Muscle of leg (tissue), 16 donors: ENCODE measurements at places on chromosomes 4 and X.
A peak's percentile ranks its signal among the peaks of the same experiment; 100 is the strongest.

DNA sequence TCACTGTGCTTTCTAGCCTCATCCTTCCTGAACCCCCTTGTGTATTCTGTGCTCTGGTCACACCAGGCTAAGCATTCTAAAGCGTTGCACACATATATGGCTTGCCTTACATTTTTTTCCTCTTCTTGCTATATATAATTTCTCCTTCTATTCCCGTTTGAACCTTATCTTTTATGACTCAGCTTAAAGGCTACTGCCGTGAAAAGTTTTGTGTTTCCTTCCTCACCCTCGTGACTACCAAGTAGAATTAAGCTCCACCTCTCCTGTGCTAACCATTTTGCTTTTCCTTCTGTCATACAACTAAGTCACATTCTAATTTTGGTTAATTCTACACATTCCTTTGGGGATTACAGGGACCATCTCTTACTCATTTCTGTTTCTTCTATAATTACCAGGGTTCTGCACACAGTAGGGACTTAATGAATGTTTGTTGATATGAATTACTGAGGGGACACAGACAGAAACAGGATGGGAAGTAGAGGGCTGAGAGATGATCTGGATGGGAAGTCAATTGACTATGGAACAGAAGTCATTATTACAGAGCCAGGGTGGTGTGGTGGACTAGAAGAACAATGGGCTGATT, 67.1 kb downstream of the DOCK11 start:
- peaks cover 8% of the 10 kb centered on the region for H3K27me3 ChIP-seq
- no peak for DNase-seq
- H3K36me3 ChIP-seq = peaks cover 3% of the 10 kb centered on the region
- no peaks in the 10 kb centered on the region for H3K4me1 ChIP-seq

- no peaks in the 10 kb centered on the region for H3K36me3 ChIP-seq
- no peaks in the 10 kb centered on the region for H3K4me1 ChIP-seq
- peaks cover 5% of the 10 kb centered on the region for H3K27me3 ChIP-seq
- no peak for DNase-seq
- no peak overlapping the region for H3K27ac ChIP-seq
- H3K4me3 ChIP-seq = no peak overlapping the region
Observed at GRCh38 chrX:22247169-22247568, 25.5 kb upstream of the CBLL2 start.

- no peak overlapping the region for H3K27ac ChIP-seq
- no peaks in the 10 kb centered on the region for H3K4me1 ChIP-seq
- no peak for DNase-seq
- H3K36me3 ChIP-seq = no peaks in the 10 kb centered on the region
Observed at GRCh38 chrX:123822965-123823364, 36.9 kb upstream of the XIAP start.

GRCh38 chrX:43573441-43574015, 82.6 kb upstream of the MAOA start:
- no peaks in the 10 kb centered on the region for H3K36me3 ChIP-seq
- no peaks in the 10 kb centered on the region for H3K4me1 ChIP-seq
- no peak overlapping the region for H3K4me3 ChIP-seq
- no peaks in the 10 kb centered on the region for H3K27me3 ChIP-seq
- DNase-seq = no peak

DNA sequence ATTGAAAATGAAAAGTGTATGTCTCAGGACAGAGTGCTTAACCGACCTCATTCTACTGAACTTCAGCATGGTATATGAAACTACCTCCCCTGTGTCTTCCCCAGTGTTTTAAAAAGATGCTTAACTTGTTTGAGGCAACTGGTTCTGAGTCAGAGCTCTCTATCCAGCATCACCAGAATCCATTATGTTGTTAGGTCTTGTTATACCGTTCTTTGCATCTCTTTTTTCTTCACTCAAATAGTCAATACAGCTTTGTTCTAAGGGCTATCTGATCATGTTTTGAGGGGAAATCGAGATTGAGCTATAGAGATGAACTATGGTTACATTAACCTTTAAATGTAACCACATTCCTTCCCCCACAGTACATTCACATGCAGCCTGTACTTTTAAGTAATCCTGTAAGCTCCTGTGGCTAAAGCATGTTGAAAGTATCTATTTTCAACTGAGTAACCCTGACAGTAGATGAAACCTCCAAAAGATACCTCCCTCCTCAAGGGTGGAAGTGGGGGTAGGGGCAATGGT, 514.4 kb downstream of the RPA4 start:
- no peak overlapping the region for H3K27ac ChIP-seq
- DNase-seq = no peak
- H3K4me1 ChIP-seq = no peaks in the 10 kb centered on the region
- no peak overlapping the region for H3K4me3 ChIP-seq
- H3K27me3 ChIP-seq = no peaks in the 10 kb centered on the region
- no peaks in the 10 kb centered on the region for H3K36me3 ChIP-seq

GRCh38 chr4:123430031-123430430, 33.4 kb downstream of the SPRY1 start:
- H3K27me3 ChIP-seq = no peaks in the 10 kb centered on the region
- H3K36me3 ChIP-seq = no peaks in the 10 kb centered on the region
- no peak overlapping the region for H3K27ac ChIP-seq
- no peak overlapping the region for H3K4me3 ChIP-seq
- no peaks in the 10 kb centered on the region for H3K4me1 ChIP-seq
- DNase-seq = no peak

DNA sequence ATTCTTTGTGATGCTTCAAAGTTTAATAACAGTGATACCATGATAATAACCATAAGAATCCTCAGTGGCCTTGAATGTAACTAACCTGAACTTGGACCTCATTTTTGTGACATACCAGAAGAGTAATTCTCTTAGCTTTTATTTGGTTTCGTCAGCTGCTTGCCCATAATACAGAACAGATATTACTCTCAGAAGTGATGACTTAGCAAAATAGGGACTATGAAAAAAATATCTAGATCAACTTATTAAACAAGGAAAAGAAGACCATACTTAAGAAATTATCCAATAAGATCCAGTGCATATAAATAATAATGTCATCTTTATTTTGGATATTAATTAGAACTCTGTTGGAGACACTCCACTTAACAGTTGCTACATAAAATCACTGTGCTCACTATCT, 236.9 kb upstream of the GPC4 start:
- H3K36me3 ChIP-seq = no peaks in the 10 kb centered on the region
- peaks cover 4% of the 10 kb centered on the region for H3K4me1 ChIP-seq
- DNase-seq = no peak
- no peak overlapping the region for H3K4me3 ChIP-seq
- no peak overlapping the region for H3K27ac ChIP-seq
- H3K27me3 ChIP-seq = peaks cover 7% of the 10 kb centered on the region

DNA sequence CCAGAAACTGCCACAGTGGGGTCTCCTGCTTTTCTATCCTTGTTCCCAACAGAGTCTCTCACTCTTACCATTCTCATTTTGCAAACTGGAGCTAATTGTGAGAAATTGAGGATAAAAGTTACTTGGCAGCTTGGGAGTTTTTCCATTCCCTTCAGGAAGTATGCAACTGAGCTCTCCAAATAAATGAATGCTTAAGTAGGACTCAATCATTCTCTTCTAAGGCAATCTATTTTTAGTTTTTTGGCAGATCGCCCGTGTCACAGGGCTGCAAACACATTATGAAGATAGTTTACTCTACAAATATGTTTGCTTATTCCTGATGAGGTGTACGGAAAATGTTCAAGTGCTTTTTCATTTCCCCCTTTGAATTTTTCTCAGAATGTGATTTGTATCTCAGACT, 5.3 kb downstream of the ASB11 start:
- peak overlapping the region; percentile 60 for H3K27ac ChIP-seq
- DNase-seq = peak; percentile 91
- H3K27me3 ChIP-seq = peaks cover 20% of the 10 kb centered on the region
- no peak overlapping the region for H3K4me3 ChIP-seq
- no peaks in the 10 kb centered on the region for H3K36me3 ChIP-seq

DNA sequence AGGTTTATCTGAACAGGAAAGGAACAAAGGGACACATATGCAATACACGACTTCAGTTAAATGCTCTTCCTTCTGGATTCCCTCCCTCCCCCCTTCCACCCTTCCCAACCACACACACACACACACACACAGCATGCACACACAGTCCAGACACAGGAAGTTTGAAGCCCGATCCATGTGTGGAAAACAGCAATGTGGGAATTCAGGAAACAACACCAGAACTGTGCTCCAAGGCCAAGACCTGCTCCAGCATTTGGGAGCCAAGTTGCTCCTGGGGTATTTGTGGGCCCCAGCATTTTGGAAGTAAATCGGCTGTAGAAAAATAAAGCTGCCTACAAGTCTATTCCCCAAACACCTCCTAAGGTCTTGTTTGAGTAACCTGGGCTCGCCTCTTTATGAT, 5.6 kb upstream of the AMOT start:
- peak overlapping the region; percentile 43 for H3K27ac ChIP-seq
- H3K4me3 ChIP-seq = no peak overlapping the region
- H3K36me3 ChIP-seq = no peaks in the 10 kb centered on the region
- H3K27me3 ChIP-seq = peaks cover 29% of the 10 kb centered on the region
- peak; percentile 89 for DNase-seq

DNA sequence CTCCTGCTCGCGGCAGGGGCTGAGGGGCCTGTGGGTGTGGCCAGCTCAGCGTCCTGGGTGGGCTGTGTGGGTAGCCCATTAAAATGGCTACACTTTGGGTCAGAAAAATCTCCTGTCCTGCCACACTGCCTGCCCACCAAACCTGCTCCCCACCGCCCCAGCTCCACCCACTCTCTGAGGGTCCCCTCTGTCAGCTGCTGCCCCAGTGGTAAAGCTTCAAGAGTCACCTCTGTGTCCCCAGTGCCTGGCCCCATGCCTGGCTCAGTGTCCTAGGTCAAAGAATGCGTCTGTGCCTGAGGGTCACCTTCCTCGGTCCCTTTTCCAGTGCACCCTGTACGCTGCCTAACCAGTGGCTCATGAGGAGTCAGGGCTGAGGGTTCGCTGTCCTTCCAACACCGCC, 24.9 kb upstream of the TADA2B start:
- peaks cover 11% of the 10 kb centered on the region for H3K4me1 ChIP-seq
- H3K36me3 ChIP-seq = peaks cover 63% of the 10 kb centered on the region
- H3K4me3 ChIP-seq = no peak overlapping the region
- no peak for DNase-seq

- no peaks in the 10 kb centered on the region for H3K4me1 ChIP-seq
- no peak for DNase-seq
- no peaks in the 10 kb centered on the region for H3K27me3 ChIP-seq
- H3K4me3 ChIP-seq = no peak overlapping the region
Observed at GRCh38 chr4:39648827-39649558, 10.3 kb upstream of the SMIM14 start.

GRCh38 chr4:40238008-40238699, 41.3 kb downstream of the RHOH start:
- no peaks in the 10 kb centered on the region for H3K4me1 ChIP-seq
- H3K36me3 ChIP-seq = no peaks in the 10 kb centered on the region
- H3K27me3 ChIP-seq = no peaks in the 10 kb centered on the region
- H3K27ac ChIP-seq = no peak overlapping the region

DNA sequence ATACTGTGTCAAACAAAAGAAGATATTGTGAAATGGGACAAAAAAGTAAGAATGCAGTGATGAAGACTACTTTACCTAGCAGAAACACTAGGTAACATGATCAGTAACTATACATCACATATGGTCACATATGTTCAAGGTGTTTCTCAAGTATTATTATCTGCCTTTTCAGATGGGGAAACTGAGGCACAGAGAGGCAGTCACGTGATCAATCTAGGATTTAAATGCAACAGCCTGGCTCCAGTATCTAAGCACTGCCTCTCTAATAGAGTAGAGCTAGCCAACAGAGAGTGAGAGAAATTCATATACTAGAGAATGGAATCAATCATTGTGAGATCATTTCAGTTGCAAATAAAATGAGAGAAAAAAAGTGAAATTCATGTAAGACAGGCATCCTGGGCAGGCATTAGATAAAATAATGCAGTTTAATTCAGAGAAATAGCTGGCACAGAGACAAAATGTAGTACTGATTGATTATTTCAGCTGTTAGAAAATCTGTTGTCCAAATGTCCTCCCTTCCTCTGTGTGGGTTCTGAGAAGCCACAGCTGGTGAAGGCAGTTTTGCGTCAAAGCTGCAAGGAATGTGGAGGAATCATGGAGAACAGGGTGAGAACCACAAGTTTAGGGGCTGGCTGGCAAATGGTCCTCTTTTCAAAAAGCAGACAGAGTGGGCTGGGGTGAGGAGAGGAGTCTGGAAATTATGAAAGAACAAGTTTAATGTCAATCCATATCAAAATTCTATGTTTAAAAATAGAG, 26.0 kb downstream of the SMIM43 start:
- peak overlapping the region; percentile 50 for H3K27ac ChIP-seq
- H3K4me3 ChIP-seq = no peak overlapping the region
- no peaks in the 10 kb centered on the region for H3K27me3 ChIP-seq
- peak; percentile 32 for DNase-seq
- H3K4me1 ChIP-seq = peaks cover 12% of the 10 kb centered on the region

DNA sequence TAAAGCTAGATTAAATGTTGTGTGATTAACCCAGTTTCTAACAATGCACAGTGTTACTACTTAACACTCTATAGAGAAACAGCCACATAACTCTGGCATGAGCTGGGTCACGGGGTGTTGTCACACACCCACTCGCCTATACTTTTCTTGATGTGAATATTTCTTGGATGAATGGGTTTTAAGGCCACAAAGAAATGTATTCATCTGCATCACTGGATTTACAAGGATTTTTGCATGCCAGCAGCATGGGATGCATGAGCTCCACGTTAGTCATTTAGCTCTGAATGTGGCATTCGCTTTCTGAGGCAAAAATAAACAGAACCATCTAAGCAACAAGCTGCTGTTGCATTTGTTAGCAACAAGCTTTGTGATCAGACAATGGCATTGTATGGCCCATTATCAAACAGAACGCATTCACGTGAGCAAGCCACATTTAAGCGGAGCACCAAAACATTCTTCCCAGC, 89.7 kb downstream of the LRP2BP start:
- DNase-seq = peak; percentile 18
- no peak overlapping the region for H3K4me3 ChIP-seq
- no peaks in the 10 kb centered on the region for H3K36me3 ChIP-seq
- no peaks in the 10 kb centered on the region for H3K27me3 ChIP-seq

- no peak for DNase-seq
- no peaks in the 10 kb centered on the region for H3K27me3 ChIP-seq
- no peaks in the 10 kb centered on the region for H3K4me1 ChIP-seq
- no peak overlapping the region for H3K27ac ChIP-seq
- H3K36me3 ChIP-seq = no peaks in the 10 kb centered on the region
Observed at GRCh38 chrX:28205126-28205525, 223.9 kb upstream of the DCAF8L1 start.

- H3K27me3 ChIP-seq = peaks cover 43% of the 10 kb centered on the region
- DNase-seq = no peak
- H3K4me3 ChIP-seq = peak overlapping the region; percentile 36
- H3K36me3 ChIP-seq = no peaks in the 10 kb centered on the region
Observed at GRCh38 chrX:137052643-137053235, 18.9 kb upstream of the GPR101 start.

GRCh38 chr4:73901031-73901430, 31.8 kb downstream of the CXCL1 start:
- no peaks in the 10 kb centered on the region for H3K36me3 ChIP-seq
- no peaks in the 10 kb centered on the region for H3K4me1 ChIP-seq
- H3K4me3 ChIP-seq = no peak overlapping the region
- H3K27ac ChIP-seq = no peak overlapping the region

DNA sequence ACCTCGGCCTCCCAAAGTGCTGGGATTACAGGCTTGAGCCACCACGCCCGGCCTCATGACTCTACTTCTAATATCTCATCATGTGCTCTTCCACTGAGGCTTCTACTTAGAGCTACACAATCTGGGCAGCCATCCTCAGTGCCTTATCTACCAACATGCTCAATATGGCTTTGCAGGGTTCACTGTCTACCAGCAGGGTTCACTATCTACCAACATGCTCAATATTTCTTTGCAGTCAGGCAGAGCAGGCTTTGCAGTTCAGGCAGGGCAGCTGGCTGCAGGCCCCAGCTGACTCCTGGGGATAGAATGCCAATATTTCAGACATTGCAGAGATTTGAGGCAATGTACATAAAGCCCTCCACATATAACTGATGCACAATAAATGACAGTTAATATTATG, 47.5 kb downstream of the PKD2 start:
- DNase-seq = peak; percentile 44
- H3K4me1 ChIP-seq = no peaks in the 10 kb centered on the region
- H3K27me3 ChIP-seq = no peaks in the 10 kb centered on the region
- H3K4me3 ChIP-seq = no peak overlapping the region
- peaks cover 33% of the 10 kb centered on the region for H3K36me3 ChIP-seq
